ENCODE measurements at places on chromosomes 16 and 17.

- DNase-seq: no peak
These were observed at the start of gene KRT39 for GRCh38 chr17:40966848-40967247. Gene KRT39, minus strand, starts transcription at chr17:40966948. Its CDS starts 92 bp downstream, at chr17:40966856.

- DNase-seq: no peak
These were observed 47.0 kb downstream of the MFSD11 start for GRCh38 chr17:76784926-76785325.

DNA sequence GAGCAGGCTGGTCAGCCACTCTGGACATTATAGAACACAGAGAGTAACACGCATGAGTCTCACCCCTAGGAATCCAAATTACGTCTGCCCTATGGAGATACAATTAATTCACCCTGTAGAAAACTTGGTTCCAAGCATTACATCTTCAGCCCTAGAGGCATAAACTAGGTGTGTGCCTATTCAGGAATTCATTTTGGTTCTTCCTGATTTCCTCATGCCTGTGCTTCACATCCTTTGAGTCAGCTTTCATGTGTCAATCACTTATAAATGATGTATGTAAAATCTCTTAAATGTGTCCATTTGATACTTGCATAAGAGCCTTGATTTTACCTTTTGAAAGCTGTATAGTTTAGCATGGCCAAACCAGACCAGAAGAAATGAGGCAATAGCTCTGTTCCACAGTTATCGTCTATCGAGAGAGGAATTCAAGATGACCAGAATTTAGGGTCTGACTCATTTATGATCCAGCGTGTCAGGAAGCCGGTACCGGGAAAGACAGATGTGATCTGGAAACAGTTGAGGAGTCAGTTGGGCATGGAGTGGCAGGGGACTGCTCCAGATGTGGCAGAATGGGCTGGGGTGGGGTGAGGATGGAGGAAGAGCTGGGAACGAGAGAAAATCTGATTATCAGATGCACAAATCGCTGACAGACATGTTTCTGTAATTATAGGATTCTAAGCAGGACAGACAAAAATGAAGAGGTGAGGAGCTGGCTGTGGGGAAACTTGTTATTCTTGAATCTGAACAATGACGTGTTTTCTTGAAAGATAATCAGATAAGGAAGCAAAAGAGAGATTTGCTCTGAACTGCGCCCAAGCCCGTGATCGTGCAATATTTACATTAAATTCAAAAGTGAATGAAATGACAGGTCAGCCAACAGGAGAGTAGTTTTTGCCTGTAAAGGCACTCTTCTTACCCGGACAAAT is 76.7 kb downstream of the C16orf95 start:
- peak; percentile 59 for DNase-seq

GRCh38 chr17:12727076-12727760 is 61.5 kb downstream of the MYOCD start:
- no peak for DNase-seq

DNA sequence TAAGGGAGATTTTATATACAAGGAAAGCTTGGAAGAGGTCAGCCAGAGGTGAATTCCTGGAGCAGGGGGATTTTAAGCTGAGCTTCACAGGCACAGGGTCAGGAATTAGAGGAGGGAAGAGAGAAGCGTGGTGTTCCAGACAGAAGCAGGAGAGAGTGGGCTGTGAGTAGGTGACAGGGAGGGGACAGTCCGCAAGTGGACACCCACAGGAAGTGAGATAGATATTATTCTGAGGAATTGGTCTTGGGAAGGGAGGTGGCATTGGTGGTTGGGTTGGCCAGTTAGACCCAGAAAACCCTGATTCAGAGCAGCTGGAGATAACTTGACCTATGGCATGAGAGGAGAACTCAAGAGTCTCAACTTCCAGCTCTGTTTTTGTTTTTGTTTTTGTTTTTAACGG is 14.7 kb downstream of the PHB1 start:
- DNase-seq: no peak

DNA sequence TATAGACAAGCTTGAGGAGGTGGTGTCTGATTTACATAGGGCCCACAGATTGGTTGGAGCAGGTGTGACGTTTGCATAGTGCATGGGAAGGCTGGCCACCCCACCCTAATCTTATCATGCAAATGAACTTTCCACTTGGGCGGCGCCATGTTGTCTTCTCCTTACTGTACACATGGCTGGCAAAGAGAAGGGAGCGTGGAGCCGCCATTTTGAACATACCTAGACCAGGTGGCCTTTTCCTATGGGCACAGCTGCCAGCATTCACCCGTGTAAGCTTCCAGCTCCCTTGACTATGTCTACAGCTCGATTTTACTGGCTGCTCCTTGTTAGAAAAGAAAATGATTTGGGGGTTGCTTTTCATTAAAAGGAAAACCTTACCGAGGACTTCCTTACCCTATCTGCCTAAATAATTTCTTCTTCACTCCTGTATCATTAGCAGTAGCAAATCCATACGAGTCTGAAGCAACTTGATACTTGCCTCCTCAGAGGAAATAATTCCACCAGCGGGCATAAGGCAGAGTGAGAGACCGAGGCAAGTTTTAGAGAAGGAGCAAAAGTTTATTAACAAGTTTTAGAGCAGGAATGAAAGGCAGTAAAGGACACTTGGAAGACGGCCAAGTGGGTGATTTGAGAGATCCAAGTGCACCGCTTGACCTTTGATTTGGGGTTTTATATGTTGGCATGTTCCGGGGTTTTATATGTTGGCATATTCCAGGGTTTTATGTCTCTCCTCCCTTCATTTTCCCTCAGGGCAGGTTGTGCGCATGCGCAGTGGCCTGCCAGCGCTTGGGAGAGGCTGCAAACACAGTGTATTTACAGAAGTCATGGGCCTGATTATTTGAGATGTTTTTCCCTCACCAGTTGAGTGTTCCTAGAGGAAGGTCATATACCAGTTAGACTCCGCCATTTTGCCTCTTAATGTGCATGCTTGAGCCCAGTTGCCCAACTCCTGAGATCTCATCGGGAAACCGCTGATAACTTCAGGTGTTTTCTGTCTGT is 65.7 kb downstream of the MARF1 start:
- DNase-seq: no peak

- no peak for DNase-seq
These were observed 3.6 kb upstream of the OR1E1 start for GRCh38 chr17:3401786-3402185.

GRCh38 chr16:72195609-72196008 is 23.7 kb upstream of the PMFBP1 start:
- DNase-seq: no peak

GRCh38 chr16:31352376-31353115 is 2.4 kb upstream of the ITGAX start:
- DNase-seq: no peak

GRCh38 chr17:28973425-28973824 is 22.1 kb upstream of the PHF12 start:
- no peak for DNase-seq

DNA sequence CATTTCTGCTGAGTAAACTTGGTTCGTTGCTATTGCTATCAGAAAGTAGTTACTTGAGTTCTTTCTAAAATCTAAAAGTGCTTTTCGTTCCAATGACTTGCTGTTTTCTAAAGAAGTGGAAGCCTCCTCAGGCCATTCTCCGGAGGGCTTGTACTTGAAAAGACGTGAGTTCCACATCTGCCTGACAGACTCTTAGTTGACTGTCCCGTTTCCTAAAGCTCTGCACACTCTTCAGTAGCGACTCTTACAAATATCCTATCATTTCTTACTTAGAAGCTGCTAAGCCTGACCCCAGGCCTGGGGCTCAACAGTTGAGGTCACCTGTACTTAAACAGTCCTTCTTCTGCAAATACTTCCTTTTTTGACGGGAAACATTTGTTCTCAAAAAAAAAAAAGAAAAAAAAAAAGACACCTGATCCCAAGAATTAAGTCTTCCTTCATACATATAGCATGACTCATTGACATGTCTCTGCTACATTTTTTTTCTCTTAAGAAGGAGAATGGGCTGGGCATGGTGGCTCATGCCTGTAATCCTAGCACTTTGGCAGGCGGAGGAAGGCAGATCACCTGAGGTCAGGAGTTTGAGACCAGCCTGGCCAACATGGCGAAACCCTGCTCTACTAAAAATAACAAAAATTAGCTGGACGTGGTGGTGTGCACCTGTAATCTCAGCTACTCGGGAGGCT is 61.5 kb downstream of the DHRS7C start:
- DNase-seq: peak; percentile 27

DNA sequence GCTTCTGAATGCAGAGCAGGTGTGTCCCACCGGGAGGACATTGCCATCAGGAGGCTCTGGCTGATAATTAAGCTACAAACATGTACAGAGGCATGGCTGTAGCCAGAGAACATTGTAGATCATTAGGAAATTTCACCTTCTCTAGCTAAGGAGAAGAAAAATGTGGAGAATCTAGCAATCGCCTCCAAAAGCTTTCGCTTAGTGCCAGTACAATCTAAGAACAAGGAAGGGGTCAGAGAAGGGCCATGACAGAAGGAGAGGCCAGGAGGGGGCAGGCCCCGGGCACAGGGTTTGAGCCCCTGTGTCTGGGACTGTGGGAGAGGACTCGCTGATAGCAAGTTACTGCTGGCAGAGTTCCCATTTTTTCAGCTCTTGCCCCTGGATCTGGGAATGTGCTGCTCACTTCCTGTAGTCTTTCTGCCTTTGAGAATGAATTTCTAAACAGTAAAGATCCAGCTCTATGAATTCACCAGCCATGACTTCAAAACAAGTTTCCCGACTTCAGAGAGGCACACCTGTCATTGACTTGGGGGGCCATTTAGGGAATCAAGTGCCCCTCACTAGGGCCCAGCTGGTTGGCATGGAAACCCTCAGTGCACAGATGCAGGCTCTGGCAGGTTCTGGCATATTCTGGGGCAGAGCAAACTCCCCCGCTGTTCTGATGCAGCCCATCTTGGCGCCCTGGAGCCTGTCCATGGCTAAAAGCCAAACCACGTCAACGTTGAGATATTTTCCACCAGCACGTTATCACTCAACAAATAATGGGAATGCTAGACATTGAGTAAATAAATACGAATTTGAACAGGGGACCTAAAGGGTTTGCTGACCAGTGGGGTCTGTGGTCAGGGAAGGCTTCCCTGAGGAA is 59.5 kb upstream of the CACNG4 start:
- DNase-seq: peak; percentile 75

DNA sequence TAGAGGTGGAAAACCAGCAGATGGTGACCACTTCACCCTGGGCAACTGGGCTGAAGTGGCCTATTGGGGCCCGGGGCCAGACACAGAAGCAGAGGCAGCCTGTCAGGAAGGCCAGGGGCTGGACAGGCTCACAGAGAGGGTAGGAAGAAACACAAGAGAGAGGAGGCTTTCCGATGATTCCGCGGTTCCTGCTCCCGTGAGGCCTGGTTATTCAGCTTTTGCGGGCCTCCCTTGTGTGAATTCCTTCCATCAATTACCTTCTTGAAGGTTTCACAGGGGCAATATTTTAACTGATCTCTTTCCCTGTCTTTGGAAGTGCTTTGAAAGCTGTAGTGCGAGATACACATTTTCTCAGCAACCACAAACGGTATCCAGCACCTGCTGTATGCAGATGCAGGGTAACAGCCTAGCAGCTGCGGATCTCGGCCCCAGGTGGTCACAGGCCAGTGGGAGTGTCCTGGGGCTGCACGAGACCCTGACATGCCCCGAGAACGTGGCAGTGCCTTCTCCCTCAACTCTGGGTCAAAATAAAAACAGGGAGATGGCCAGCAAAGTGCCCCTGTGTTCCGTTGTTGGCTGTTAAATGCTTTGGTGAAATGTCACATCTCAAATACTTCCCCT is 11.6 kb upstream of the CMIP start:
- no peak for DNase-seq

DNA sequence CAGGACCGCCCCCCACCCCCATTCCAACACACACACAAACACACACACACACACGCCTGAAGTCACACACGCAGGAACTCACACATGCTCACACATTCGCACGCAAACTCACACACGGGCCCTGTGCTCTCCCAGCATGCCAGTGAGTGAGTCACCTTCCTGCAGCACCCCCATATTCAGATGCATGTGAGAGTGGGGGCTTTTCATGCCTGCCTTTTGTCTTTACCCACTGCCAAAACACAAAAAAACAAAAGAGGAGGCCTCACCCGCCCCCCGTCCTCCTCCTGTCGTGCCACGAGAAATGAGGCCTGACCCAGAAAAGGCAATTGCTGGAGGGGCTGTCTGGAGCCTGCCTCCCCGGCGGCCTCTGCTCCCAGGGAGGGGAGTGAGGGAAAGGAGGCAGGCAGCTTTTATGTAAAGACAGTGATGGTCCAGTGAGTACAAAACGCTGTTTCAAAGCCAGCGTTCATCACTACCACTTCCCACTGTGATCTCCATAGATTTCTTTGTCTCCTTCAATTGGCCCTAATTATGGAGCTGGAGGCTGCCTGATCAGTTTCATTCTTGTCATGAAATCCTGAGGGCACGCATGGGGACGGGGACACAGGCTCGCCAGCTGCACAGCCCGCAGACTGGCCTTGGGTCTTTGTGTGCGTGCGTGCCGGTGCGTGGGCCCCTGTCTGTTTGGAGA is 29.5 kb upstream of the GSE1 start:
- no peak for DNase-seq

GRCh38 chr16:10885246-10885645 is 8.2 kb downstream of the CIITA start:
- no peak for DNase-seq

GRCh38 chr17:76658242-76658662 is 14.7 kb upstream of the ST6GALNAC1 start:
- no peak for DNase-seq

DNA sequence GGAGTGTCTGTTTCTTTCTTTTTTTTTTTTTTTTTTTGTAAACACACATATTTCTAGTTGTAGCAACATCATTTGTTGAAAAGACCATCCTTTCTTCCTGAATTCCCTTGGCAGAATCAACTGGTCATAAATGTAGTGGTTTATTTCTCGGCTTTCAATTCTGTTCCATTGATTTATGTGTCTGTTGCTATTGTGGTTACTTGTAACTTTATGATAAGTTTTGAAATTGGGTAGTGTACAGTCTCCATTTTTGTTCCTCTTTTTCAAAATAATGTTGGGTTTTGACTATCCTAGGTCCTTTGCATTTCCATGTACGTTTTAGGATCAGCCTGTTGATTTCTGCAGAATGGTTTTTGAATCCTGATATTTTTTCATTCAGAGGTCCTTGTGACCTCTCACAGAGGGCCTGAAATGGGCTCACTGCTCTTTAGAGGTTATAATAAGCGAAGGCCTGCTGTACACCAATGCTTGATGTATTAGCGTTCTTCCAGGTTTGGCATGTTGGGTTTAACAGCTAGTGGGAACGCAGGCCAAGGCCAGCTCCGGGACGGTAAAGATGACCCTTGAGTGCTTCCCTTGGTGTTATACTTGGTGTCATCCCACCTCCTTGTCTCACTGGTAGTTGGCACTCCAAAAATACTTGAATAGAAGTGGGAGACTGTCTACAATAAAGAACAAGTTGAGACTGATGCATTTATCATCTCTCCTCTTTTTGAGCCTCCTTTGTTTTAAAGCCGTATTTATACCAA is 43.8 kb downstream of the ZNRF1 start:
- DNase-seq: no peak

Data from HTR-8/SVneo (cell line).